ENCODE measurements at places on chromosomes 3 and 15.

GRCh38 chr15:66774001-66774814, 72.2 kb downstream of the SMAD6 start:
- peak; percentile 14 for DNase-seq

DNA sequence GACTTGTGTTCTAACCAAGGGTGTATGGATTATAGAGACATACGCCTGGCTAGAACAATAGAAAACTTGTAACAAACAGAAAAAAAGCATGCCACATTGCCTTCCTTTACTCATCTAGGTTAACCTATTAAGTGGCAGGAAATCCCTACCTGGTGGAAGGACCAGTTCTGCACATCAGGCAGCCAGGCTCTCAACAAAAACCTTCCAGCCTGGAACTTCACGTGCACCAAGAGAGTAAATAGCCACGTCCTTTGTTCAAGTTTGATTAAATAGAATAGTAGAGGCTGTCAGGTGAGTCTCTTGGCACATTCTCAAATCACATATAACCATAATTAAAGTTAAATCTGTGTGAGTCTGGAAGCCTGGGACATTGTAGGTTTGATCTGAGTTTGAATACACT, 85.0 kb upstream of the DPH6 start:
- DNase-seq: no peak

GRCh38 chr15:60548101-60548500, 69.2 kb upstream of the ICE2 start:
- no peak for DNase-seq

DNA sequence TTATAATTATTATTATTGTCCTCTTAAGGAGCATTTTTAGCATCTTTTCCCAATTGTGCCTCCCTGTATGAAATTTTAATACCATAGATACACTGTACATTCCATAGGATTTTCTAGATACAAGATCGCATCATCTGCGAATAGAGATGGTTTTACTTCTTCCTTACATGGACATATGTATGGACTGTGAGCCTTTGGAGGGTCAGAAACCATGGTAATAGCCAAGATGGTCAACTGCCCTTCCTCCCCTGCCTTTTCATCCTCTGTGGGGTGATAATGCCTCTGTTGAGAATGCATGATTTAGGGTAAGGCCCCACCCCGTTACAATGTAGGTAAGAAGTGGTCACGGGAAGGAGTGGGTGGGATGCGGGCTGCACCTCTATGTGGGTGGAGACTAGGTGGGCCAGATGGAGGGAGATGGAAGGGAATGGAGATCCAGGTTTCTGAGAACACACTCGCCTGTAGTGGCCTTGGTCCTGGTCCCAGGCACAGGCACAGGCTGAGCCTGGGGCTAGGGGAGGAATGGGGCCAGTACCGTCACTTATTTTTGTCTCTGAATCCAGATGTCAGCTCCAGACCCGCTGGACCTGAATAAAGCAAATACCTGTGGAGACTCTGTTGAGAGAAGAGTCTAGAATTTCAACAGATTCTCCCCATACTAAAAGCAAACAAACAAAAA, 31.7 kb downstream of the GOLGA6A start:
- no peak for DNase-seq

Measured in stimulated activated CD8-positive, alpha-beta memory T cell treated with anti-CD3 and anti-CD28 coated beads, Interleukin-12 subunit alpha, Interleukin-12 subunit beta, amount 100 ng/mL, for 1 hour (primary cell).